ENCODE measurements at places on chromosomes 2 and 18.

DNA sequence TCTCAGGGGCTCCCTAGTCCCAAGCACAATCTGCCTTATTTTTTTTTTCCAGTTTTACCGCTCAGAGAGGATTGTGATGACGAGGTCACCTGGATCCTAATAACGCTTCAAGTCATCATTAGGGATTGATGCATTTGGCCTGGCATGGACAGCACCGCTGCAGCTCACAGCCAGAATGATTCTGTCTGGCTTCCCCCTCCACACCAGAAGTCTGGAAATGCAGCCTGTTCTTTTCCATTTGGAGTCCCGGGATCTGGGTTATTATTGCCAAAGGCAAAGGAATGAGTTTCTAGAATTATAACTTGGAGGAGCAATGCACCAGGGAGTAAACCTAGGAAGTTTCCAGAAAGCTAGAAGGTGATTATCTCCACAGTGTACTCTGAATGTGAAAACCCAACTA lies 81.1 kb upstream of the TAF1B start:
- no peak for DNase-seq

DNA sequence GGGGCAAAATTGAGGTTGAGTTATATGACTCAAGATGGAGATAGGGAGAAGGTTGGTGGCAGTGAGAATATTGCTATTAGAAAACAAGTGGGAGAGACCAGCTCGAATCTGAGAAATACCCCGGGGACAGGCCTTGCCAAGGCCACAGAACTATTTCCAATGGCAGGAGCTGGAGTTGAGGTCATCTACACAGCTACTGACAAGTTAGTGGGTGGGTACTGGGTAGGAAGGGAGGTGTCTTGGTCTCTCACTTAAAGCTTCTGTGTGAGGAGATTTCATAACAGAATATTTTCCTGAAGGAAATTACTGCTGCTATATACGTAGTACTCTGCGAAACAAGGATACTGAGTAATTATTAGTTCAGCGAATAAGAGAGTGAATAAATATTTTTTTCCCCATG lies 69.4 kb upstream of the ITPRID2 start:
- no peak for DNase-seq

- DNase-seq, result no peak
Measured at GRCh38 chr2:8367833-8368232, 314.0 kb upstream of the ID2 start.

GRCh38 chr2:75319951-75320350 lies 120.6 kb upstream of the TACR1 start:
- DNase-seq, result no peak

- DNase-seq, result no peak
Measured at GRCh38 chr2:238845583-238846377, 2.1 kb upstream of the TWIST2 start.

DNA sequence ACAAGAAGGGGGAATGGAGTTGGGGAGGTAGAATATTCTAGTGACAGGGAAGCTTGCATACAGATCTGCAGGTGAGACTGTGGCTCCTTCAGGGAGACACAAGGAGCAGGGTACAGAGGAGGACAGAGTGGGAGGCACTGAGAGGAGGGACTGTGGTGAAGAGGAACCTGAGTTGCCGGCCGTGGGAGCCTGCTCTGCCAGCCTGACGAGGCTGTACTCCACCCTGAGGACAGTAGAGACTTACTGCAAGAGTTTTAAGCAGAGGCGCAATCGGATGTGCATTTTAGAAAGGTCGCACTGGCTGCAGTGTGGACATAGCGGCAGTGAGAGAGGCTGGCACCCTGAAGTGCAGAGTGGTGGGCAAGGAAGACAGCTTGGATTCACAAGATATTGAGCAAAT lies 185.8 kb downstream of the GFPT1 start:
- no peak for DNase-seq

- DNase-seq, result no peak
Measured at GRCh38 chr18:2207294-2207693, 364.0 kb downstream of the METTL4 start.

DNA sequence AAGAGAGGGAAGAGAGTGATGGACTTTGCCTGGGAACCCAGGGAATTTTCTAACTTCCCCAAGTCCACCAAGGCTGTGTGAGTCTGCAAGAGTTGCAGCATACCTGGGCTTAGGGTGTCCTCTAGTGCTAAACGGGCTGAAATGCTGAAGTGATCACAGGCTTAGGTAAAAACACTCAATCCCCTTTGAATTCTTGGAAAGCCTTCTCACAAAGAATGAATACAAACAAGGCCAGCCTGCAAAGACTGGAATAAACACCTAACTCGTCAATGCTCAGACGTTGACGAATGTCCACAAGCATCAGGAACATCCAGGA lies 30.0 kb upstream of the BMP10 start:
- DNase-seq, result no peak

GRCh38 chr18:6565815-6566081 lies 151.0 kb upstream of the L3MBTL4 start:
- no peak for DNase-seq

- no peak for DNase-seq
Measured at GRCh38 chr2:203097735-203098134, 83.1 kb downstream of the NBEAL1 start.

- DNase-seq, result no peak
Measured at GRCh38 chr2:169361706-169362117, 622 bp downstream of the LRP2 start.

DNA sequence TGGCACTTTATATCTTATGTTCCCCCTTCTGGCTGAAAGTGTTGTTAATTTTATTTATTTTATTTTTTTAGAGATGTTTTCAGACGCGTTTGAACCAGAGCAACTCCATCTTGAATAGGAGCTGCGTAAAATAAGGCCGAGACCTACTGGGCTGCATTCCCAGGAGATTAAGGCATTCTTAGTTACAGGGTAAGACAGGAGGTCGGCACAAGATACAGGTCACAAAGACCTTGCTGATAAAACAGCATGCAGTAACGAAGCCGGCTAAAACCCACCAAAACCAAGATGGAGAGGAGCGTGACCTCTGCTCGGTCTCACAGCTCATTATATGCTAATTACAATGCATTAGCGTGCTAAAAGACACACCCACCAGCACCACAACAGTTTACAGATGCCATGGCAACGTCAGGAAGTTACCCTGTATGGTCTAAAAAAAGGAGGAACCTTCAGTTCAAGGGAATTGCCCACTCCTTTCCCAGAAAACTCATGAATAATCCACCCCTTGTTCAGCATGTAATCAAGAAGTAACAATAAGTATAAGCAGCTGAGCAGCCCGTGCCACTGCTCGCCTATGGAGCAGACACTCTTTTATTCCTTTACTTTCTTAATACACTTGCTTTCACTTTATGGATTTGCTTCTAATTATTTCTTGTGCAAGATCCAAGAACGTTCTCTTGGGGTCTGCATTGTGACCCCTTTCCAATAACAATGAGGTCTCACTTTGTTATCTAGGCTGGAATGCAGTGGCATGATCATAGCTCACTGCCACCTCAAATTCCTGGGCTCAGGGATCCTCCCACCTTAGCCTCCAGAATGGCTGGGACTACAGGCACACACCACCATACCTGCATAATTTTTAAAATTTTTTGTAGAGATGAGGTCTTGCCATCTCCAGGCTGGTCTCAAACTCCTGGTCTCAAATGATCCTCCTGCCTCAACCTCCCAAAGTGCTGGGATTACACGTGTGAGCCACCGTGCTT lies 55.9 kb downstream of the CACNB4 start:
- no peak for DNase-seq

DNA sequence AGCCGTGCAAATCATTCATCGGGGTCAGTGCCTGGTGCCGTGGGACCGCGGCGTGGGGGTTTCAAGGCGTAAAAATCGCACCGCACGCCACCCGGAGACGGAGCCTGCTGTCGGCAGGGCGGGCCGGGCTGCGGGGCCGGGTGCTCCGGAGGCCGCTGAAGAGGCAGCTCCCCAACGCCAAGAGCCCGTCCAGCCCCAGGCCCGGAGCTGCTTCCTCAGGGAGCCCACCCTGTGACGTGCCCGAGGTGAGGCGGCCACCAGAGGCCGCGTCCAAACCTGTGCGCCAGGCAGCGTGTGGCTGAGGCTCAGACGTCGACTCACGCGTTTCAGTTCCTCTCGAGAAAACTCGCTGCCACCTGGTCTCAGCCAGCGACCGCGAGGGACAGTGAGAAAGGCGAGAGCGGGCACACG lies 98.1 kb downstream of the NFATC1 start:
- DNase-seq, result no peak

DNA sequence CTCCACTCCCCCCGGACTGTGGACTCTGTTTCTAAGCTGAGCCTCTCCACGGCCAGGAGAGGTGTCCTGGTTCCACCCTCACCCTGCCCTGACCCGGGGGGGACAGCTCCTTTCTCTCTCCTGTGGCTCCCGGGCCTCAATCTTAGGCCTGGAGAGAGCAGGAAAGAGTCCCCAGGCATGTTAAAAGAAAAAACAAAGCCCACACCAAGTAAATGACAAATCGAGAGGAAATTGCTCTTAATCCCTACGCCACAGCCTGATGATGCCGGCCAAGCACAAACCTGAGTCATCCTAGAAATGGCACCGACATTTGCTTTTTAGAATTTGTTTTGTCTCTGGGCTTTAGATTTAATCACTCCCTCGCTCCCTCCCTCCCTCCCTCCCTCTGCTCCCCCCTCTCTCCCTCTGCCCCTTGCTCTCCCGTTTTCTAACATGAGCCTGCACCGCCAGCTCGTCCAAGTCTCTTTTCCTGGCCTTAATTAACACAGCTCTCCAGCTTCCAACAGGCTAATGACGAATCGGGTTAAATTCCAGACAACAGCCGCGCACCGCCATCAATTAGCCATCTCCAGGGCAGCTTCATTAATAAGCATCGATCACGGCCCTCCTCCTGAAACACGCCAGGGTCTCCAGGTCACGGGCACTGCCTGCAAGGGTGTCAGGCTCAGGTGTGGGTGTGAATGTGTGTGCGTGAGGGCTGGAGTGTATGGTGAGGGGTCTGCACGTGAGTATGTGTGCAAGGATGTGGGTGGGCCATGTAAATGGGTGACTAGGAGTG lies 230.8 kb downstream of the CELF4 start:
- no peak for DNase-seq

- no peak for DNase-seq
Measured at GRCh38 chr18:33603454-33603853, 25.4 kb downstream of the ASXL3 start.

DNA sequence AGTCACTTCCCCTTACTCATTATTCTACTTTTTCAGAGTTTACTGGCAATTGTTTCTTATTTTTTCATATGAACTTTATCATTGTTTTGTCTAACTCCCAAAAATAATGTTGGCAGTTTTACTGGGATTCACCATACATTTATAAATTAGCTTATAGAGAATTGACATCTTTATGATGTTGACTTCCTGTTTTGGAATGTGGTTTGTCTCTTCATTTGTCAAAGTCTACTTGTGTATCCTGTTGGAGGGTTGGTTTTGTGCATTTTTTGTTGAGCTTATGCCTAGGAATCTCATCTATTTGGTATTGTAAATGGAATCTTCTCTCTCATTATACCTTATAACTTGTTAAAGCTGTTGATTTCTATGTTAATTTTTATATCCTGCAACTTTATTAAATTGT lies 16.4 kb downstream of the EPC2 start:
- no peak for DNase-seq

- DNase-seq, result no peak
Measured at GRCh38 chr2:85902496-85902895, 13.7 kb upstream of the ST3GAL5 start.

- no peak for DNase-seq
Measured at GRCh38 chr2:127589841-127590240, 54.4 kb downstream of the MYO7B start.

DNA sequence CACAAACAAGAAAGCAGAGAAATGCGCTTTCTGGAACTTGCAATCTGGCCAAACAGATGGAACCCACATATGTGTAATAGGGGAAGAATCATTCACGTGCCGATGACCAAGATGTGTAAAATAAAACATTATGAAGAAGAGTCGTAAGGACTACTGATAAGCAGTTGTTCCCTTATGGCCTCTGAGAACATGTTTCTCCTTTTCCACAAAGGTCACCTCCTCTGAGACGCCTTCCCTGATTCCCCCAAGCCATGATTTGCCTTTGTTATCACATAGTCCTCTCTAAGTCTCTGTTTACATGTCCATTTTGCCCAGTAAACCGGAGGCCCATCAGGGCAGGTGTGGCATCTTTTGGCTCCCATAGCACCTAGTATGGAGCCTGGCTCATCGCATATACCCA lies 8.0 kb downstream of the OTOF start:
- DNase-seq, result no peak

DNA sequence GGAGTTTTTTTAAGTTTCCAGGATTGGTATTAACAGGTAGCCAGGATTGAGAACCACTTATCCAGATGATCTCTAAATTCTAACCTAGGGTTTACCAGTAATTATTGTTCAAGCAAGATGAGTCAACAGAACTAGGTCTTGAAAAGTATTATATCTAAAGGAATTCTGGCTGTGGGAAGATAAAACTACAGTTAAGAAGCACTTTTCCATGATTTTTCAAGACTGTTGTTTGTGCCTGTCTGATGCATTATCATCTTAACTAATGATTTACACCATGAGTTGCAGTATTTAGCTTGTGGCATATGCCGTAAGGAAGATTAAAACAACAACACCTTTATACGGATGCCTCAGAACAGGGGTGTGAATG lies 142.2 kb upstream of the CCDC68 start:
- DNase-seq, result no peak

- DNase-seq, result no peak
Measured at GRCh38 chr2:112885506-112885902, 25.5 kb upstream of the IL37 start.

- DNase-seq, result peak; percentile 33
Measured at GRCh38 chr2:27379836-27380625, 503 bp downstream of the ZNF513 start.

DNA sequence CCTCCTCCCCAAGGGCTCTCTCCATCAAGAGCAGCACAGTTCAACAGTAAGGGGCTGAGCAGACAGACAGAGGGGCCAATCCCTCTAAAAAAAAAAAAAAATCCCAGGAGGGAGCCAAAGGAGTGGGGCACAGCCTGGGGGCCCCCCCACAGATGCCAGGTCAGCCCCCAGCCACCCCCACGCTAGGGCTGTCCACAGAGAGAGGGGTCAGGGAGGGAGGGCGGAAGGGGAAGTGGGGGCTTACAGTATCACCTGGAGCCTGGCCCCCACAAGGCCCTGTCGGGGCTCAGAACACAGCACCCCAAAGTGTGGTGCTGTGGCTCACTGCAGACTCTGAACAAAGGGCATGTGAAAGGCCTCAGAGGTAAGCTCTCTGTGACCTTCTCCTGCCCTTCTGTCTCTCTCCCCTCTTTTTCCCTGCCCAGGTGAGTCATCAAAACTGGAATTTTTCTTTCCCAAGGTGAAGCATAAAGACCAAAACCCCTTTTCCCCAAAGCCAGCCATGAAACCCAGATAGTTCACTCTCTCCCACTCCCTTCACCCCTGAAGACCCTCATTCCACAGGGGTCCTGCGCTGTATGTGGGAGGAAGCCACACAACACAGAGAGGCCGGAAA lies 13.9 kb downstream of the BIN1 start:
- DNase-seq, result no peak

GRCh38 chr2:236972491-236973342 lies 113.0 kb upstream of the COPS8 start:
- peak; percentile 39 for DNase-seq

DNA sequence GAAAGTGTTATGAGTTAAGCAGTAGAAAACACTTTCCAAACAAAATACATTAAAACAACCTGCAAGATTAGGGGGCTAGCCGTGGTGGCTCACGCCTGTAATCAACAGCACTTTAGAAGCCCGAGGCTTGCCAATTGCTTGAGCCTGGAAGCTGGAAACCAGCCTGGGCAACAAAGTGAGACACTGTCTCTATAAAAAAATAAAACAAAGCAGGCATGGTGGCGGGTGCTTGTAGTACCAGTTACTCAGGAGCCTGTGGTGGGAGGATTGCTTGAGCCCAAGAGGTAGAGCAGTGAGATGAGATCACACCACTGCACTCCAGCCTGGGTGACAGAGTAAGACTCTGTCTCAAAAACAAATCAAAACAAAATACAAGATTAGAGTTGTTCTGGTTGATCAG lies 208.3 kb downstream of the ERBB4 start:
- DNase-seq, result no peak
